ENCODE measurements at places on chromosomes 2 and 18.

- no peak for DNase-seq
Measured at GRCh38 chr2:1648241-1649102, 95.8 kb downstream of the PXDN start.

DNA sequence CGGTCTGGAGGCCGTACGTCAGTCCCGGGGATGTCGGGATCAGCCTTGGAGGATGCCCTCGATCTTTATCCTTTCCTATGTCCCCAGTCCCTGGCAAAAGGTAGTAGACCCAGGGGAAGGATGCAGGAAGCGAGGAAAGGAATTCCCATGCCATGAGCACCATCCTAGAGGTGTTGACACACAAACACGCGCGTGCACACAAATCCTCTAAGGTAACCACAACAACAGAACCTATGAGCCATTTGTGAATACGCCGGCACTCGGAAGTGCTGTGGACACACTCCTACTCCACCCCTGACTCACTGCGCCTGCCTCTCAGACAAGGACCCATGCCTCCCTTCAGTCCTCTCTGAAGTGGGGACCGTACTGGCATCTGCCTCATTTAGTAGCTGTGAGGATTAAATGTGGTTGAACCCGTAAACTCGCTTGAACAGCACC, 11.3 kb upstream of the MLPH start:
- DNase-seq, result peak; percentile 20

- DNase-seq, result no peak
Measured at GRCh38 chr2:71466301-71467179, 13.2 kb downstream of the DYSF start.

GRCh38 chr2:195696012-195696411, 39.0 kb downstream of the SLC39A10 start:
- DNase-seq, result no peak

- DNase-seq, result no peak
Measured at GRCh38 chr2:235864302-235864701, 303.9 kb downstream of the GBX2 start.

GRCh38 chr18:78792736-78793135, 186.9 kb upstream of the SALL3 start:
- no peak for DNase-seq

DNA sequence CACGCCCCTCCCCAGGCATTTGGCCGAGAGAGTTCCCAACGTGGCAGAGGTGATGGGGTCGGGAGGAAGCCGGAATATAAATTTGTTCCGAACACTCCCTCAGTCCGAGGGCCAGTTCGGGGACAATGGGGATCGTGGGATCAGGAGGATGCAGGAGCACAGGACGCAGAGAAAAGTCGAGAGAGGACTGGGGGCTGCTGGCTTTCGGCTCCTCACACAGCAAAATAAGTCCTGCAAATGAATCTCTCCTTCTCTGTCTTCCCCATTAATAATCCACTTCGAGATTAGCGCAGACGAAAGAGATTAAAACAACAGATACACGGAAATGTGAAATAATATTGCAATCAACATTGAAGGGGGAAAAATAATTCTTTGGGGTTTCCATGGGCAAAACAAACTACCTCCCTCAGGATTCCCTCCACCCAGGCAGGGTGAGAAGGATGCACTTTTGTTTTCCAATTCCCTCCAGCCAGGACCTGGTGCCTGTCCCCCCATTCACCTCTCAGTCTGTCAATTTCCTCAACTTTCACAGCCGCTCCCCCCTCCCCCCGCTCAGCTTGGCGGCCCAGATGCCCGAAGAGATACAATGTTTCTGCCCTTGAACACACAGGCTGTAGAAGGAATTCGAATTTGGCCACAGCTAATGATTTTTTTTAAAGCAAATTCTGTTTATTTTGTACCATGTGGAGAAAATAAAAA, 3.1 kb upstream of the ZEB2 start:
- no peak for DNase-seq

DNA sequence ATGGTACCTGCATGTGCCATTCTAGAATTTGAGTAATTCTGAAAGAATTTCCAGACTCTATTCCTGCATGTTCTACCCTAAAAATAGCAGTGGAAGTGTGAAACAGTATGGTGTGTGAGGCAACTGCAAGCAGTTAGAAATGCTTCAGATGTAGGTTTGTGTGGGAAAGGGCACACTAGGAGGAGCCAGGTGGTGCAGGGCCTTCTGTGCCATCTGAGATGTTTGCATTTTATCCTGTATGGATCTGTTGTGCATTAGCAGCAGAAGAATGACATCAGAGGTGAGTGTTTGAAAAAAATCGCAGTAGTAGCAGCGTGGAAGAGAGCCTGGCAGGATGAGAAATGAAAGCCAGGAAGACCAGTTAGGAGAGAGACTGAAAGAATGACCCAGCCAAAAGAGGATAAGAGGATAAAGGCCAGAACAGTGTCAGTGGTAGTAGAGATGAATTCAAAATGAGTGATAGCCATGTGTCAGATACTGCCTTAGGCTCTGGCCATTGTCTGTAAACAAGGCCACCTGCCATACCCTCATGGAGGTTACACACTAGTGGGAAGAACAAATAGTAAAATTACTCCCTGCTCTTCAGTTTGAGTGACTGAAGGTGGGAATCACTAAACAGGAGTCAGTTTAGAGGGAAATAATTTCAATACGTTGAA, 142.2 kb downstream of the PKP4 start:
- DNase-seq, result no peak

- no peak for DNase-seq
Measured at GRCh38 chr2:38737925-38738324, 13.2 kb downstream of the SRSF7 start.

DNA sequence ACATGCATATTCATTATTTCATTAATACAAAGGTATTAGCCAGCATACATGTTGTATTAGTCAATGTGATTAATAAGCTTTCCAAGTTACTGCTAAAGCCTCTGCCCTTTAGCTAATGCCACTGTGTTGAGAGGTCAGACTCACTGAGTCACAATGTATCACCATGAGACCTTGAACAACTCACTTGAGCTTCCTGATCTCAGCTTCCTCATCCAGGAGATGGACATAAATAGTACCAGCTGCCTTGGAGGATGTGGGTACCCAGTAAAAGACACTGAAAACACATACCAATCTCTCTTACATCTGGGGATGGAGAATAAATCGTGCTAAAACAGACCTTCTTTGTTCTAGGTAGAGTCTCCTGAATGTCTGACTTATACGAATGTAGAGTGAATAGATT, 224.6 kb downstream of the EPHA4 start:
- no peak for DNase-seq

DNA sequence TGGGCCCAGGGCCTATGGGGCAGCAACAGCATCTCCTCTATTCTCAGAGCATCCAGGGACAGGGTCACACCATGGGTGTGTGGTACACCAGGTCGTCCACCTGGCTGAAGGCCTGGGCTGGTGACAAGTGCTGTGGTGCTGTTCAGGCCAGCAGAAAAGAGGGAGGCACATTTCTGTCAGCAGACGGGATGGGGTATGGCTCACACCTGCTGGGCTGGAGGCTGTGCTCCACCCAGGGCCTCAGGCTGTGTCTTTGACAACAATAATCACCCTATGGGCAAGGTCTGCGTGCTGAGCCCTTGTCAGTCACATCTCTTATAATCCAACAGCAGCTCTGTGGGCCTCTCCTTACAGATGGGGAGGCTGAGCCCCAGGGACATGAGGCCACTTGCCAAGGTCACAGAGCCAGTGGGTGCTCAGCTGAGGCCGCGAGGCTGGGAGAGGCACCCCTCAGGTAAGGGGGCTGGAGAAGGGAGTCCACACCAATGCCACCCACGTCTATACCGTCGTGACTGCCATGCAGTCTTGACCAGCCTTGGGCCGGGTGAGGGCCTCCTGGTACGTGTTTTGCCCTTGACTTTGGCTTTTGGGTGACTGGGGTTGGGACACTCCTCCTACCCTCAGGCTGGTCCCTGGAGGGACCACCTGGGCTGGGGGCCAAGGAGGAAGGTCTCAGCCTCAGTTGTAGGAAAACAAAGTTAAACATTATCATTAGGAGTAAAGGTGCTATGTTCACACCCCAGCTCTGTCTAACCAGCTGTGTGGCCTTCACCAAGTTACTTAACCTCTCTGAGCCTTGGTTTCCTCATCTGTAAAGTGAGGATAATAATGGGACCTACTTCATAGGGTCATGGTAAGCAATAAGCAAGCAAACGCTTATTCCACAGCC, 5.6 kb upstream of the HS6ST1 start:
- DNase-seq, result no peak

GRCh38 chr2:117701365-117701764, 113.1 kb upstream of the DDX18 start:
- DNase-seq, result no peak

GRCh38 chr2:287911-288757, at the start of gene ALKAL2:
ALKAL2 (minus strand) TSS chr2:288091; CDS start chr2:287835, 256 bp downstream.
- no peak for DNase-seq

- no peak for DNase-seq
Measured at GRCh38 chr18:39184176-39184575, 1618.6 kb upstream of the CELF4 start.
